MV-4-11 (cell line): ENCODE measurements at places on chromosomes 5 and 9.

DNA sequence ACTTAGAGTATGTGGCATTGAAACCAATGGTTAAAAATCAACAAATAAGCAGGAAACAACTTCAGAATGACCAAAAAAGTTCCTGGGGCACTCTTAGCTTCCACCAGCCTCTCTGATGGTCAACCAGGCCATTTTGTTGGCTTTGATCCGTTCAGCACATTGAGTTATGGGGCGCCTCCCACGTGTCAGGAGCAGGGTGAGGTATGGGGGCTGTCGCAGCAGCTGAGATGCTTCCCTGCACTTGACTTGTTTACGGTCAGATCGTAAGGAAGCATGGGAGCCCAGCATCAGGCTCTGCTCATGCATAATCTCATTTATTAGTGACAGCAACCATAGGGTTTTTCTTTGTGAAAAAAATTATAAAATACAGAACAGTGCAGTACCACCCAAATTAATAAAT is 16.7 kb downstream of the SYK start:
- DNase-seq = no peak

- DNase-seq = peak; percentile 75
Observed at GRCh38 chr5:172007175-172008110, 1.0 kb upstream of the FBXW11 start.

DNA sequence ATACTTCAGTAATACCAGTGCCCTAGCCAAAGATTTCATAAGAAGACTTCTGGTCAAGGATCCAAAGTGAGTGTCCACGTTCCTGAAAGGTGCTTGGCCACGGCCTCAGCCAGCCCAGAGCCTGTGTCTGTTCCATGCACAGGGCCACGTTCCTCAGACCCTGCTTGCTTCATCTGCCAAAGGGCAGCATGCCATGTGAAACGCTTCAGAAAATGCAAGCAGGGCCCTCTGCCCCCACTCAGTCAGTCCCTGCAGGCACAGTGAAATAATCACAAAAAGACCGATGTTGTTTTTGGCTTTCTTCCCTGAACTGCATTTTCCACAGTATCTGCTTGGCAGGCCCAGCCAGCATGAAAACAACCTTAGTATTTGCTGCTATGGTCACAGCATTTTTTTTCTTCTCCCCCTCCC is 85.5 kb upstream of the CTSL start:
- no peak for DNase-seq

DNA sequence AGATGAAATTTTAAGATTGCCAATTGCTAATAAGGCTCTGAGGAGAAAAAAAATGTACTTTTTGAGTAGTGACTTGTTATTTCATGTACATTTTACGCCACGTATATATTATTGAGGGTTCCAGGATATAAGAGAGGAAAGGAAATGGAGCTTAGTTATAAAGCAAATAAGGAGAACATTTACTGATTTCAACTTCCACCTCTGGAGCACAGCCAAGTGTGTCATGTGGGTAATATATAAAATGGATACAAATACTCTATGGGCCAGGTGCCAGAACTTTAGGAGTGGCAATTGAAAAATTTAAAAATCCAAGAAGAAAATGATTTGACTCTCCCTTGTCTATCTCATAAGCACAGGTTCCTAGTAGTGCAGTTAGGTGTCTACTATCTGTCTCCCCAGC is 45.0 kb upstream of the VLDLR start:
- DNase-seq = no peak

- no peak for DNase-seq
Observed at GRCh38 chr9:93003552-93004407, 54.7 kb upstream of the SUSD3 start.

GRCh38 chr9:121331992-121332685 is 37.9 kb downstream of the STOM start:
- no peak for DNase-seq

GRCh38 chr5:372996-373709 is 51.6 kb downstream of the AHRR start:
- peak; percentile 27 for DNase-seq

DNA sequence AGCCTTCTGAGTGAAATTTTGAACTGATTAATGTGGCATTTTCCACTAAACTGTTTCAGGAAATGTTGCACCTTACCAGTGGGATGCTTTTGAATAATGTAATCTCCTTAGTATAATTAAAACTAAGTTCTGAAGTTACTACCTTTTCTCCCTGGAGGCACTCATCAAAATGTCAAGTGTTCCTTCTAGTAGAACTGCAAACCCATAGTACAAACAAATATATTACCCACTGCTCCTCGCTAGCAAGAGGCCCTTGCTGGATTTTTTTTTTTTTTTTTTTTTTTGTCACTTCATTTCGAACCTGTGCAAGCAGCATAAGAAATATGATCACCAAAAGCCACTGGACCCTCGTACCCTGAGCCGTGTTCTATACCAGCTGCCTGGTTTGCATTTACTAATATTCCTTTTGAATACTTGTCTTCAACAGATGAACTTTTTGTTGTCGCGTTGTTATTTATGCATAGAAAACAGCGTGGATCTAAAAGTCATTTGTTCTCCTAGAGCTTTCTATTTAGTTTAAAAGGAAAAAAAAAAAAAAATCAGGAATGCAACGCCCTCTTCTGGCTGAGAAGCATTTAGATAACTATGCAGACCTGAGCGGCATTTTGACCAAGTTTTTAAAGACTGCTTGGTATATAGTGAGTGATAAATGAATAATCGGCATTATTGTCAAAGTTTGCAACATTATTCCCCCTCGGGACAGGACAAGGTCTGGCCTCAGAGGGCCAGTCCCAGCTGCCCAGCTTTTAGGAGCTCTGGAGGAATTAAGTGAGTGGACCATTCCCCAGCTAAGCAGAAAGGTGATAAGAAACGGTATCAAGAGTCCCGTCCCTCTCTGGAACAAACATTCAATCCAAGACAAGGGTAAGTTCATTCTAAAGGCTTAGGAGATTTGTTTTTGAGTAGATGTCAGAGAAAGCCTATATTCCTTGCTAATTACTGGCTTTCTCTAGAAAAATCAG is 162.5 kb upstream of the KIF2A start:
- peak; percentile 18 for DNase-seq

- no peak for DNase-seq
Observed at GRCh38 chr5:154949781-154950180, 8.9 kb downstream of the MRPL22 start.

DNA sequence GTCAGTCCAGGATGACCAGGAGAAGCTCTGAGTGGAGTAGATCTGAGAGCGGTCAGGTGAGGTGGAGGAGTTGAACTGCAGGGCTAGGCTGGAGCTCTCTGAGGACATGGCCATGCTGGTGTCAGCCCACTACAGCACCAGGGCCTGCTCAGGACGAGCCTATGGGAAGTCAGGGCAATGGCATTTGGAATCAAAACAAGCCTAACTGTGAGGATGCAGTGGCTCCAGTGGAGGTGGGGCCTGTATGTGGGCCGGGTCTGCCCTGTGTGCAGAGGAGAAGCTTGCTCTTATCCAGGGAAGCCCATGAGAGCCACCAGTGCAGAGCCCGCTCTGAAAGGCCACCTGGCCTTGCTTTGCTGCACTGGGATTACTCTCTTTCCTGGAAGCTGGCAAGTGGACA is 11.1 kb downstream of the CXCL14 start:
- no peak for DNase-seq

GRCh38 chr5:173233347-173234128 is 1.5 kb downstream of the NKX2-5 start:
- no peak for DNase-seq

- peak; percentile 92 for DNase-seq
Observed at GRCh38 chr5:157596487-157596886, 20.9 kb upstream of the ADAM19 start.

- peak; percentile 98 for DNase-seq
Observed at GRCh38 chr5:159805021-159805420, 111.3 kb upstream of the ADRA1B start.

- DNase-seq = peak; percentile 38
Observed at GRCh38 chr5:115246361-115246991, 16.2 kb downstream of the PGGT1B start.

- DNase-seq = no peak
Observed at GRCh38 chr9:134553996-134554372, 87.6 kb upstream of the COL5A1 start.

DNA sequence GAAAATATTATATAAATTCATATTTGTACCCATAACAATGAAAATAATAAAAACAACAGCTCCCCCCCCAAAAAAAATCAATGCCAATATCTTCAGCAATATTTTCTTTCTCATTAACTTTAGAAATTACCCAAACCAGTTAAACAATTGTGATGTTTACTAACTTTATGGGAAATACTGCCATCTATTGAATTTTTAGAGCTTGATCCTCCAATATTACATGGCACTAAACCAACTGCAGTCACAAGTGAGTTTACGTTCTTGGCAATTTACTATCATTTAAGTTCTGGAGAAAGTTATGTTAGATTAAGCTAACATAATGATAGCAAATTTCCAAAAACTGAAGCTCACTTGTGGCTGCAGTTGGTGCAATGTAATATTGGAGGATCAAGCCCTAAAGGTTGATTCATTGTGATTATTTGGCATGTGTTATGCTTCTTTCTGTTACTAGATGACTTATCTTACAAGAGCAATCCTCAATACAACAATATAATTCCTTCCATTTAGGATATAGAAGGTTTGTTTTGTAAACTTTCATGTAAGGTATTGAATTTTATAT is 379.5 kb downstream of the CDH18 start:
- DNase-seq = no peak

- DNase-seq = no peak
Observed at GRCh38 chr5:149793256-149793550, 63.1 kb downstream of the PPARGC1B start.

- no peak for DNase-seq
Observed at GRCh38 chr9:71504636-71505035, 263.7 kb downstream of the CEMIP2 start.

DNA sequence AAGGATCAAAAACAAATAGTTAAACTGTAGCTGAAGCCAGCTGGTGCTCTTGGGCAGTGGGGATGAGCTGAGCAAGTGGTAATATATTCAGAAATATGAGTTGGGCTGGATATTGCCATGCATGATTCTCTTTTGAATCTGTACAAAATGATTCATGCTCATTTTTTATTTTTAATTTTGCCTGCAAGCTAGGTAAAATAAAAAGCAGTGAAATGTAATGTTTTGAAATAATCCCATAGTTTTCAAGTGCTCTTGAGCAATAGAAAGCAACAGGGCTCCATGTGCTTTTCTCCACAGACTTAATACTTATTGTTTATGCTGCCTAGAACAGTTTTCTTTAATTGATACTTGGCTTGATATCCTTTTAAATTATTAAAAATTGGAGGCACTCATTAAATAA is 489.3 kb downstream of the TLE4 start:
- no peak for DNase-seq

DNA sequence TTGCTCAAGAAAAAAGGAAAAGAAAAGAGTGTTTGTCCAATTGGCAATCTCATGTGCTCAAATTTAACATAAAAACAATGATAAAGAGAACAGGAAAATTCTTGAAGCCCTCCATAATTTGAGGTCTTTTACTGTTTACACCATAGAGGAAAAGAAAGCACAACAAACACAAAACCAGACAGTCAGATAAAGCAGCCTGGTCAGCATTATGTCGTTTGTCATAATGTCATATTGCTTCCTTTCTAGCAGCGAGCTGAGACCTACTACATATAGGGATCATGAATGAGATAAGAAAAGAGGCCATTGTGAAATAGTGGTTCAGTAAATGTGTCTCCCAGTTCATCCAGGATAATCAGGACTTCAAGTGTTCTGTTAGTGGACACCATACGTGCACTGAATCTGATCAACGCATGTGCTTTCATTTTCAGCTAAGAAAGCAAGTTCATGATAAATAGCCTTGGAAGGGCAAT is 64.7 kb upstream of the SELENOP start:
- DNase-seq = peak; percentile 54

DNA sequence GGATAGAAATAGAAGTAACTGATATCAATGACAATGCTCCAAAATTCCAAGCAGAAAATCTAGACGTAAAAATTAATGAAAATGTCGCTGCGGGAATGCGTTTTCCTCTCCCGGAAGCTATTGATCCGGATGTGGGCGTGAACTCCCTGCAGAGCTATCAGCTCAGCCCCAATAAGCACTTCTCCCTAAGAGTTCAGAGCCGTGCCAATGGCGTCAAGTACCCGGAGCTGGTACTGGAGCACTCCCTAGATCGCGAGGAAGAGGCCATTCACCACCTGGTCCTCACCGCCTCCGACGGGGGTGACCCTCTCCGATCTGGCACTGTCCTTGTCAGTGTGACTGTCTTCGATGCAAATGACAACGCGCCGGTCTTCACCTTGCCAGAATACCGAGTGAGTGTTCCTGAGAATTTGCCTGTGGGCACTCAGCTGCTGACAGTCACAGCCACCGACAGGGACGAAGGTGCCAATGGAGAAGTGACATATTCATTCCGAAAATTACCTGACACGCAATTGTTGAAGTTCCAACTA is 818 bp downstream of the PCDHGA10 start:
- no peak for DNase-seq

DNA sequence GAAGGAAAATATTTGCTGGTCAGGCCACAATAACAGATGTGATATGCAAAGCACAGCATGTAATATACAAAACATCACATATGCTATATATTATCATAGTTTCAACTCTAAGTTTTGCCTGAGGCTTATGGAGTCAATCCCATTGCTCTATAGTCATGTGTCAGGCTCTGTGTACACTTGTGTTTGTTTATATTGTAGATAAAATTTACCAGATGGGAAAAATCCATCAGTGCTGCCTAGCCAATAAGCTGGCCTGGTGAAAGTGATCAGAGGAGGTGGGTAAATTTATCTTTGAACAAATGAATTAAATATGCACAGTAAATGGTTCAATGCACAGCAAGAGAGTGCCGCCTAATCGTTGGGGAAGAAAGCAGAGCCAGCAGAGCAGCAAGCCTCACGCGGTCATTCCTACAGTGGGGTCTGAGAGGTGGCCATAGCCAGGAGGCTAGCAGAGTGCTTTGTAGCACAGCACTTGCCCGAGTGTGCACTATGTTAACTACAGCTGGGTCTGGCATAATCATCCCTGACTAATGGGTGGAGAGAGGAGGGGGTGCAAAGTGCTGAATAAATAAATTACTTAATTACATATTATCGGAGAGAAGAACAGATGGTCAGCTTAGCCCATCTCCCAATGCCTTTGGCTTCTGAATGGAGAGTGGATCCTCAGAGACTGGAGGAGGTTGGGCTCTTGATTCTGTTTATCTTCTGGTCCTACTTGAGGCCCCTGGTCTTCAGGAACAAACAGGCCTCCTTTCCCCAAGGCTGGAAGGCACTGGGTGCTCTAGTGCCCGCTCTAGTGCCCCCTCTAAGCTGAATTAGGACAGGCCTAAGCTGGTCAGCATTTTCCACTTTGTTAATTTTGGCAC is 153.5 kb downstream of the MAT2B start:
- DNase-seq = no peak

DNA sequence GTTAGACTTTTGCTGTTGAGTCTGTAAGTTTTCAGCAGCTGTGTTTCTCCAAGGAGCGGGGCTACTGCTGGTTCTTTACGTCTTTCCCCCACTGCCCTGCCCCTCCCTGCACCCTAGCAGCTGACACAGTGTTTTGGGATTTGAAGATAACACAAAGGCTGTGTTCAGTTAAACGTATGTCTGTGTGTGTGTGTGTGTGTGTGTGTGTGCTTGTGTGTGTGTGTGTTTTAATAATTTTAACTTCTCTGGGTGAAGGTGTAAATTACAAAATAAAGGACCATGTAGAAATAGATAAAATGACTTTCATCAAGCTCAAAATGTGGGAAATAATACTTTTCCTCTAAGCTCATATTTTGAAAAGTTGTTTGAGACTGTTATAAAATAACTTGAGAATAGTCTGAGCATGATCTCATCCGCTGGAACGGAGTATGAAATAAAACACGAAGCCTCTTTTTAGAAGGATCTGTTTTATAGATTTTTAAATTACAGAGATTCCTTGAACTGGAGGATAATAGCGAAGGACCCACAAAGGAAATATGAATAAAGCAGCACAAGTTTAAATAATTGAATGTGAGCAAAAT is 10.9 kb downstream of the ABL1 start:
- no peak for DNase-seq
